Endothelial cell of umbilical vein (primary cell): ENCODE measurements at places on chromosomes 3 and 15.

- DNase-seq: peak; percentile 99
These were observed 84.8 kb downstream of the SMAD3 start for GRCh38 chr15:67150023-67150860.

DNA sequence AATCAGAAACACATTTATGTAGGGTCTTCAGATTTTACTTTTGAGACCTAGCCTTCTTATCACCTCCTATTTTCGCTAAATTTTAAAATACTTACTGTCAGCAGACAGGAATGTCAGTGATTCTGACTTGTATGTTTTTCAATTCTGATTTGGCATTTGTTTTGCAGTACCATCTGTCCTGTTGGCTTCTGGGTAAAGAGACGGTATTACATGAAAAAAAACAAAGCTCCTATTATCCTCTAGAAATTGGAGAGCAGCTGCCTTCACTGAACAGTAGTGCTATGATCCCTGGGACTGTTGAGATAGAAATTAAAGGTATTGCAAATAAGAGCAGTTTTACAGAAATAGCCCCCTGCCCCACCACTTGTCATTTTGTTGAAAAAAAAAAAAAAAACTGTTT is 8.4 kb downstream of the ARMC8 start:
- no peak for DNase-seq

GRCh38 chr3:99357131-99357530 is 281.3 kb upstream of the COL8A1 start:
- no peak for DNase-seq

GRCh38 chr15:82132096-82132495 is 86.3 kb upstream of the MEX3B start:
- no peak for DNase-seq

- DNase-seq: no peak
These were observed 297 bp downstream of the PRC1 start for GRCh38 chr15:90994059-90994416.

GRCh38 chr3:77052051-77052501 is 12.2 kb downstream of the ROBO2 start:
- no peak for DNase-seq

DNA sequence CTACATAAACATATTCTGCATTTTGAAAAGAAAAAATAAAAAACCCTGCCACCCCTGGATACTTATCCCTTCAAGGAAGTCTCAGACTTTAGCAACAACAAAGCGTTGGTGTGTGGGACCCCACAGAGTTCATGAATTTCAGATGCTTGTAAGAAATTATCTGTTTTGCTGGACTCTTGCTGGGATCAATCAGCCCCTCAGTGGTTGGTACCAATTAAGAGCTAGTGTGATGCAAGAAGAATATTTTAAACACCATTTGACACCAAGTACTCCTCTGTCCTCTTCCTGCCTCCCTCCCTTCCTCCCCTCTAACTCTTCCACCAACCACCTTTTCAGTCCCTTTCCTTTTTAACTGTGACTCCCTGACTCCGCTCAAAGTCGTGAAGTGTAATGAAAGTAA is 51.5 kb downstream of the SST start:
- no peak for DNase-seq

- no peak for DNase-seq
These were observed 25.3 kb downstream of the SLC4A7 start for GRCh38 chr3:27458929-27459328.

GRCh38 chr3:177753451-177754155 is 556.3 kb upstream of the TBL1XR1 start:
- DNase-seq: no peak

GRCh38 chr15:52020221-52021085 is 1.4 kb downstream of the MAPK6 start:
- peak; percentile 69 for DNase-seq

- DNase-seq: no peak
These were observed 220.9 kb downstream of the ATP8B4 start for GRCh38 chr15:49898097-49898496.

- no peak for DNase-seq
These were observed 207.3 kb downstream of the XXYLT1 start for GRCh38 chr3:195063581-195064193.

DNA sequence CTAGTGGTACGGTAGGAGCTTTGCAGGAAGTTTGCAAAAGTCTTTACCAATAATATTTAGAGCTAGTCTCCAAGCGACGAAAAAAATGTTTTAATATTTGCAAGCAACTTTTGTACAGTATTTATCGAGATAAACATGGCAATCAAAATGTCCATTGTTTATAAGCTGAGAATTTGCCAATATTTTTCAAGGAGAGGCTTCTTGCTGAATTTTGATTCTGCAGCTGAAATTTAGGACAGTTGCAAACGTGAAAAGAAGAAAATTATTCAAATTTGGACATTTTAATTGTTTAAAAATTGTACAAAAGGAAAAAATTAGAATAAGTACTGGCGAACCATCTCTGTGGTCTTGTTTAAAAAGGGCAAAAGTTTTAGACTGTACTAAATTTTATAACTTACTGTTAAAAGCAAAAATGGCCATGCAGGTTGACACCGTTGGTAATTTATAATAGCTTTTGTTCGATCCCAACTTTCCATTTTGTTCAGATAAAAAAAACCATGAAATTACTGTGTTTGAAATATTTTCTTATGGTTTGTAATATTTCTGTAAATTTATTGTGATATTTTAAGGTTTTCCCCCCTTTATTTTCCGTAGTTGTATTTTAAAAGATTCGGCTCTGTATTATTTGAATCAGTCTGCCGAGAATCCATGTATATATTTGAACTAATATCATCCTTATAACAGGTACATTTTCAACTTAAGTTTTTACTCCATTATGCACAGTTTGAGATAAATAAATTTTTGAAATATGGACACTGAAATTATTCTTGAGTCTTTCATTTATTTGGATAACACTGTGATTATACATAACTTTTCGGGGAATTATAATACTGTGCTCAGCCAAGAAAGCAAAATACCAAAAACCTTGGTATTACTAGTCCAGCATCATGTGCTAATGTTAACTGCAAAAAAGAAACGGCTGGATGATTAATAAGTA is 2.2 kb downstream of the SOX2 start:
- DNase-seq: no peak

DNA sequence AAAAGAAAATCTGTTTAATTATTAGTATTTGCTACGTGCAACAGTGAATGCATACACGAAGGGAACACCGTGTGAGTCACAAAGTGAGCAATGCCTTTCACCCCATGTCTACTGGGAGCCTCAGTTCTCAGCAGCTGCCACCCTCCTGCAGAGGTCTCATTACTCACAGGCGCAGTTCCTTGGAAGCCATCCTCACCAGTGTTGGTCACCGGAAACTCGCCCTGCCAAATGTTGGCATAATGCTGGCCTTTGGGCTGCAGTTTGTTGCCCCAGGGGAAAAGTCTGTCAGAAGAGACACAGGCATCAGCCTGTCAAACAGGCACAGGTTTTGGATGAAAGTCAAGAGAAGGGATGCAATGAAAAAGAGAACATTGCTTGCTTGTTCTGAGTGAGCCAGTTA is 50.1 kb downstream of the SUMF1 start:
- DNase-seq: peak; percentile 54

GRCh38 chr3:130341882-130342281 is 3.6 kb upstream of the COL6A5 start:
- DNase-seq: no peak

GRCh38 chr3:179837374-179837773 is 184.5 kb downstream of the USP13 start:
- peak; percentile 8 for DNase-seq

- DNase-seq: no peak
These were observed 95.3 kb downstream of the SUCLG2 start for GRCh38 chr3:67559029-67559605.

DNA sequence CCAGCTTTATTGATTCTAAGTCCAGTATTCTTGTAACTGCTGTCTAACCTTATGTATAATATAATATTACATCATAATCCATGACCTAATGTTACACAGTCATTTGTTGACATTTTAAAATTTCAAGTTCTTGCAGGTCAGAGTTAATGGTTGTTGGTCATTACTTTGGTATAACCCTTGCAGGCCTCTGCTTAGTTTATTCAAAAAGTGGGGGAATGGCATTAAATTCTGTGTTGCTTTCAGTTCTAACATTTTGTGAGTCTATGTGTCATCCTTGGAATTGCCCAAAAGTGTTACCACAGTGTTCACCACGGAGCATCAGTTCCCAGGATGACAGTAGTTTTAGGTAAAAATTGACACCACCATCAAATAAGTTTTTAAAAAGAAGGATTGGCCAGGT is 174.8 kb upstream of the BCL6 start:
- no peak for DNase-seq

GRCh38 chr3:71389191-71389590 is 194.3 kb downstream of the FOXP1 start:
- no peak for DNase-seq

DNA sequence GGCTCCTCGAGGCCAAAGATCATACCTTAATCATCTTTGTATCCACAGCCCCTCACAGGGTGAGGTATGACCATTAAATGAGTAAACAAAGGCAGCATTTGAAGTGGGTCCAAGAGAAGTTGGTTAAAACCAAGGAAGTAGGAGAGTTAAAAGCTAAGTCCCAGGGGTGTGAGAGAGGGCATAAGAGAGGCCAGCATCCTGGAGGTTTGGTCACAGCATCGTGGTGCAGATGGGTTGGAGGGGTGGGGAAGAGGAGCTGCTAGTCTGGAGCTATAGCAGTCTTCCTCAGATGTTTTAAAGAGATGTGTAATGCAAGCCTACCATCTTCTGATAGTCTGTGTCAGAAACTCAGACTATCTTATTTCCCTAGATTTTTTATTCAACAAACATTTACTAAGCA is 155.2 kb downstream of the GHSR start:
- no peak for DNase-seq

DNA sequence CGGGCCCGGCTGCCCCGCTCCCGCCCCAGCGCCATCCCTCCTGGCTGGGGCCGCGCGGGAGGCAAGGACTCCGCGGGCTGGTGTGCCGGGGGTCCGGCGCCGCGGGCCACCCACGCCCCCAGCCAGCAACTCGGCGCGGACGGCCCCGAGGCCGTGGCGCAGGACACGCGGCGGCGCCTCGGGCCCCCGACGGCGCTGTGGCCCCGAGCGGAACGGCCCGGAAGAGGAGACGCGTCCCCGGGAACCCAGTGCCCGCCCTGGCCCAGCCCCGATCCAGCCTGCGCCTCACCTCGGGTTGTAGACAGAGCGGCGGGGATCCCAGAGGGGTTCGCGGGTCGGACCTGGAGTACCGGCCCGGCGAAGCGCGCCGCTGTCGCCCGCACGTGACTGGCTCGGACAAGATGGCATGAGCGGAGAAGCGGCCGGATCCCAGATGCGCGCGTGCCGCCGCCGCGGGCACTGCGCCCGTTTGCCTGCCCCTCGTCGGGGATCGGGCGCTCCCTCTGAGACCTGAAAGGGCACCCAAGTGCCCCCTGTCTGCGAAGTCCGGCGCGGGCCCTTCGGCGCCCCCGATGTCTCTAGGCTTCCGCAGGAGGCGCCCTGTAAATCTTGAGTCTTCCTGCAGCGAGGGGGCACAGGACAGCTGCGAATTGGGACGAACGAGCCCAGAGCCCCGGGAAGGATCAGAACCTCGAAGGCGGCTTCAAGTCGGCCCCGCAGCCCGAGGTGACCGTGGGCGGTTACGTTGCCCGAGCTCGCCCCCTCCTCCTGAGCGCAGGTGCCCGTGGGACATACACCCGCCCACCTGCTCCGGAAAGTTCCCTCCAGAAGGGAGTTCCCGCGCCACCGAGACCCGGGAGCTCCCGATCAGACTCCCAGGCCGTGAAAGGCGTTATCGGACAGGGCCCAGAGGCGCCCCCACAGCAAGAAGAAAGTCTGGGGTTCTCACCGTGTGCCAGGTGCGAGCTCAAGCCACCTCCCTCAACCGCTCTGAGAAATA is 598 bp upstream of the SFMBT1 start:
- DNase-seq: peak; percentile 31

GRCh38 chr3:111588527-111588926 is 6.6 kb downstream of the ZBED2 start:
- DNase-seq: no peak

- DNase-seq: no peak
These were observed 95.6 kb downstream of the OCA2 start for GRCh38 chr15:28003302-28004037.

DNA sequence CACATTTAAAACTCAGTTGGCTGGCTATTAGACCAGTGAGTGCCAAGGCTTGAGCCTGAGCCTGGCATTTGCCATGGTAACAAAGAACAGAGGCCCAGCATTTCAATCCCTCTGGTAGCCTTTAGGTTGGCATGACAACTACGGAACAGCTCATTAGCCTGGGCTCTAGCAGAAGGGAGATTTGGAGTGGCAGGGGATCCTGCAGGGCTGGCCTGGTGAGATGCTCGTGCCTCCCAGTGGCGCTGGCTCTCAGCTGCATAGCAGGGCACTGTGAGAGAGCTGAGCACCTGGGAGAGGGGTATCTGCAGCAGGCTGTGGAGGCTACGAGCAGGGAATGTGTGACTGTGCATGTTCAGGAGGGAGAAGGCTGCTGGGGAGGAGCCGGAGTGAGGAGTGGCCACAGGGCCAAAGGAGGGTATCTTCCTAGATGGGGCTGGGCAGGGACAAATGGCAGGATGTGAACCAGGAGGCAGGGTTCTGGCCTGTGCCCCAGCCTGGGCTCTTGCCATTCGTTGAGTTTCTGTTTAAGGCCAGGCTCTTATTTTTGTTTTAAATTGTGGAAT is 5.6 kb upstream of the ABTB1 start:
- DNase-seq: no peak

GRCh38 chr15:73894133-73894814 is 20.9 kb downstream of the TBC1D21 start:
- no peak for DNase-seq

DNA sequence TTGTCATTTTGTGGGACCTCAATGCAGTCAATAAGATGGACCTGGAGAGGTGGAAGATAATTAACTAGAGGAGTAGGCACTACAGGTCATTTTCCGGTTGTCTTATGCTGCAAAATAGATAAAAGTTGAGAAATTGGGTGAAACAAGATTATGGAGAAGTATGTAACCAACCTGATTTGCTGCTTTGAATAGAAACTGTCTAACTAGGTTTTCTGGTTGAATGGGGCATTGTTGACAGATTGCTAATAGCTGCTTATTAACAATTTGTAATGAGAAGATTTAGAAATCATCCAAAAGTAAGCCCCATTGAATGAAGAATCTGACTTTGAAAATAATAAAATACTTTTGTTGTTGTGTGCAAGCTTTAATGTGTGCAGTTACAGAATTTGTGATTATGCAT is 26.2 kb downstream of the PIAS1 start:
- DNase-seq: no peak

DNA sequence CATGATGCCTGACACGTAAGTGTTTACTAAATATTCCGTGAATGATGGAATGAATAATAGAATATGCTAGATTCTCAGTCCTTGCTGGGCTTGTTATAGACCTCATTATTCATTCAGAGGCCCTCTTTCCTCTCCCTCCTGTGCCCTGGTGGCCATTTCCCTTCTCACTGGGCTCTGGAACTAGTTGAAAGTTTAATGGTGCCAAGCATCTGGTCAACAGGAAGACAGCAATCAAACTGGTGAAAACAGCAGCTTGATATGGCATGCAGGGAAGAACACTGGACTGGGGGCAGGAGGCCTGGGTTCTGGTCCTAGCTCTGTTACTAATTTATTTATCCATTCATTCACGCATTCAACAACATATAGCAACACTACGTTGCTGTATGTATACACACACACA is 3.7 kb upstream of the APOD start:
- DNase-seq: no peak
